ENCODE measurements at places on chromosomes 6 and 20.

- no peak for DNase-seq
These were observed 86.7 kb upstream of the BACH2 start for GRCh38 chr6:90383196-90383822.

DNA sequence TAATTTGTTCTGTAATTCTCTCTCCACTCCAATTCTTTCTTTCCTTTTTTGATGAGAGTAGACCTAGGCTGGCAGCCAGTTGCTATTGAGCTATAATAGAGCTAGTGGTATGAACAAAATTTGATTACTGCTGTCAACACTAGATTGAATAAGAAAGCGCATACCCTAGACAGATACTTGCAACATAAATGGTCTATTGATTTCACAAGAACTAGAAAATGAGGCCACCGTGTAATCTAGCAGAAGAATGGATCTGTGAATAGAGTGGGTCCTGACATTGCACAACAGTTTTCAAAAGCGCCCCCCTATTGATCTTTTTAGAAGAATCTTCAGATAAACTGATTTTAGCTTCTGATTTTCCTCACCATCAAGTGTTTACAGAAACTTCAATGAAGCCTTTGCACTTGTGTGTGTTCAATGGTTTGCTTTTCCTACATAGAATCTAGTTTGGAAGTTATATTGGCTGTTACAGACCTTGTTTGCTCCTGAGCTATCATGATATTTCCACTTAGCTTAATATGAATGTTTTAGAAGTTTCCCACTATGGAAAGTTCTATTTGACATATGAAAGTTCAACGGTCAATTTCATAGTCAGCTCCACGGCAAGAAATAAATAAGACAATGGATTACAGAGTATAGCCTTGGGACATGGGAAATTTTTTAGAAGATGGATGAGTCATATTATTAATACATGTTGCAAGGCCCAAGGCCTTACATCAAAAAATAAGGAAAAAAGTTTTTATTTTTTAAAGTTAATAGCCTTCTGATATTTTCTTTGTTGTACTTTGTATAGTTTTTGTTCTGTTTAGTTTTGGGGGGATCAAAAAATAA lies 55.6 kb downstream of the UTRN start:
- peak; percentile 53 for DNase-seq

DNA sequence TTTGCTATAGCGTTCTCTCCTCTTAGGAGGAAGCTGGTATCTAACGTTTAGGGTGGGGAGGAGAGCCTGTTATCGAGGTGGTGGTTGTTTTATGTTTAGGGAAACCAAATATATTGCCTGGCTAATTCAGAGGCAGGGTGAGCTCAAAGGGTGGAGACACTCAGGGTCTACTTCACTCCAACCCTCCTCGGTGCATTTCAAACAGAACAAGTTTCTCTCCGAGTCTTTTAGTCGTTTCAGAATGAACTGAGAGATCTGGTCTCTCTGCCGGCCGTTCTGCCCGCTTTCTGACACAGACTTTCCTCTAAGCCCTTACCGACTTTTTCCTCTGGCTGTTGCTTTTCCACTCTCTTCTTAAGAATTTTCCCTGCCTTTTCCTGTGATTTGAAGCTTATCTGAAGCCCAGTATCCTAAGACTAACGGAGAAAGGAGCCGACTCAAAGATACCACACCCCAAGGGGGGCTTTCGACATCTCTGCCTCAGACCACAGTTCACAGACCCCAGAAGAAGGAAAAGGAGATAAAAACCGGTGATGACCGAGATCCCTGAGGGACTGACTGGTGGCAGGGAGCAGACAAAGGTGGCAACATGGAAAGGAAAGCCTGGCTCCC lies 865 bp downstream of the STK38 start:
- DNase-seq = peak; percentile 43

DNA sequence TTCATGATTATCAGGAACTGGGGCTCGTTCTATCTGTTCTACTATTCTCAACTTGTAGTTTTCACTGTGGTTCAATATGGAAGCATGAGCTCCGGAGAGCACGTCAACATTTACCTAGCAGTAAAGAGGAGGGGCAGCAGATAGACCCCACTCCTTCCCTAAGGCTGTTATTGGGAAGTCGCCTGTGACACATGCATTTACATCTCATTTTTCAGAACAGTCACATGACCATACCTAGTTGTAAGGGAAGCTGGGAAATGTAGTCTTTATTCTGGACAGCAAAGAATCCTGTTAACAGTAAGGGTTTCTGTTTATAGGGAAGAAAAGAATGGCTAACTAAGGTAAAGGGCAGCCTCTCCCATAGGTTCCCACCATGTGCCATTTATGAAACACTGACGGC lies 158.3 kb downstream of the ZFP64 start:
- DNase-seq = peak; percentile 6

DNA sequence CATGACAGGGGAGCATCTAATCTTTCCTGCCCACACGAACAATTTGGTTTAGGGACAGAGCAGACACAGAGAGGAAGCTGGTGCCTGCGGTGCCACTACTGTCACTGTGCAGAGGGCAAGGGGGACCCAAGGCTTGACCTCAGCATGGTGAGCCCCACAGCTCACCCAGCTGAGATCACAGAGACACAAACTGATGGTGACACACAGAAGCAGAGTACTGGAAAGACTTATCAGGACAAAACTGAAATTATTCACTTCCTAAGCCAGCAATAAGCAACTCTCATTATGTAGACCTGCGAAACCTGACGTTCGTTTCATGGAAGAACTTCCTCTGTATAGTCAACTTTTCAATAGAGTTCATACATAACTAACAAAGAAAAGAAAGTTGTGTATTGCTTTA lies 86.1 kb downstream of the HUS1B start:
- DNase-seq = no peak

DNA sequence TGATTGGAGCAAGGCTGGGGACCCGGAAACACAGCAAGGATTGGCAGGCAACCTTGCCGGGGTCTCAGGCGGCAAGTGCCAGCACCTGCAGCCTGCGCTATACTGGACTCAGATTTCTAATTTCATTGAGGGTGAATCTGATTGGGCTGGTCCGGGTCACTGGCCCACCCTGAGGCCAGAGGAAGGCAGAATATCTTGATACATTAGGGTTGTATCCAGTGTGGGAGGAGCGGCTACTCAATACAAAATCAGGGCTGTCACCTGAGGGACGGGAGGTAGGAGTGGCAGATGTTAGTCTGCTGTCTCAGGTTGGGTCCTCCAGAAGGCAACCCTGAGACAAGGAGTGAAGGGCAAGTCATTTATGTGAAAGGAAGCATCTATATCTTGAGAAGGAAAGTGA lies 40.7 kb downstream of the BFSP1 start:
- DNase-seq = no peak

All from EL (cell line).